Gastrocnemius medialis (tissue), 4 donors: ENCODE measurements at places on chromosomes 1 and 21. TPM values are rescaled to one million over a fixed set of nuclear protein-coding genes. Genes with fewer than 3 reads are reported as not detected.

The SELENBP1 gene
- total RNA-seq: 47.6 TPM

The MXRA8 gene
- total RNA-seq: 41.9 TPM

The ATP5PO gene
- total RNA-seq: 262 TPM

The TNNI3K gene
- total RNA-seq: 1.2 TPM

The PROX1 gene
- total RNA-seq: 5.4 TPM
